Colonic mucosa (tissue), 4 donors: ENCODE measurements at places on chromosomes 2 and 18. TPM values are rescaled to one million over a fixed set of nuclear protein-coding genes. Genes with fewer than 3 reads are reported as not detected.

- DNase-seq = no peak
These were observed 132.0 kb downstream of the ALPK2 start for GRCh38 chr18:58496937-58497336.

DNA sequence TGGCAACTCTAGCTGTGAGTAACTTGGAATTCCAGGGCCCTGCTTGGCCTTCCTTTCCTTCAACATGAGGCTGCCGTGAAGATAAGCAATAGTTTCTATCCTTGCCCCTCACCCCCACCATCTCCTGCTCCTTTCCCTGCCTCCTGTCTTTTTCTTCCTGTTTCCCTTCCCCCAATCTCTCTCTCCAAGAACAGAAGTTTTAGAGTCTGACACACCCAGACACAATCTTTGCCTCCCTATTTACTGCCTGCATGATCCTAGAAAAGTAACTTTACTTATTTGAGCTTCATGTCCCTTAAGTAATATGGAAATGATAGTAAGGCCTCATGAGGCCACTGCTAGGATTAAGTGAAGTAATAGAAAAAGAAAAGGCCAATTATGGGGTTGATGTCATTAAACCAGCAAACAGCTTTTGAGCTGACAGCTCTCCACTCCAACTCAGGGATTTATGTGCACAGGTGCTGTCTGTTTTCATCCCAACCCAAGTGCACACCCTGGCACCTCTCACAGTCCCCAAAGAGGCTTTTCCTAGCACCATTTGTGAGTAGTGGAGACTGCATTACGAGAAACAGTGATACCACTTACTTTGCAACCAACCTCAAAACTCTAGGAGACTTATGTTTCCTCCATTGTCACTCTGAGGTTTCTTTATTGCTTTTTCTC, 123.7 kb upstream of the SIX3 start:
- DNase-seq = no peak

DNA sequence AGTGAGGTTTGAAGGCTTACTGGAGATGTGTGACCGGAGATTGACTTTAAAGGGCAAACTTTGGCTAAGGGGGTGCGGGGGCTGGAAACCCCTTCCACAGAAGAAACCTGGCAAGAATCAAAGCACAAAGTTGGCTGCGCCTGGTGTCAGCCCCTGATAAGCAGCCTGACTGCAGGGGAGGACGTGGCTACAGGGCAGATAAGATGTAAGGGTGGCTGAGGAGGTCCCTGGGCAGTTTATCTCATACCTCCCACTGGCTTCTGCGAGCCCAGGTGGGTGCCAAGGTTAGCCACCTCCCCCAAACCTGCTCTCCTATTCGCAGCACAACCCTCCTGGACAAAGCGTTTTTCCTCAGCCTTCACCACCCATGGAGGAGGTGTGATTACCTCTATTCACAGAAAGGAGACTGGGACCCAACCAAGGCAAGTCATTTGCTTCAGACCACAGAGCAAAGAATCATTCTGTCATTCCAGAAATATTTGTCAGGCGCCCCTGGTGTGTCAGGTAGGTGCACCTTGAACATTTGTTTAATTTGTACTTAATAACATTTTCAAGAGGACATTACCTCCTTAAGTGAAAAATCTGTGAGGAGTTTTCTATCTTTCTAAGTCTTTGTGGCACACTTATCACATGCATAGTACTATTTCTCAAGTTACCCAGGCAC, 73.1 kb upstream of the IL1R1 start:
- DNase-seq = no peak

DNA sequence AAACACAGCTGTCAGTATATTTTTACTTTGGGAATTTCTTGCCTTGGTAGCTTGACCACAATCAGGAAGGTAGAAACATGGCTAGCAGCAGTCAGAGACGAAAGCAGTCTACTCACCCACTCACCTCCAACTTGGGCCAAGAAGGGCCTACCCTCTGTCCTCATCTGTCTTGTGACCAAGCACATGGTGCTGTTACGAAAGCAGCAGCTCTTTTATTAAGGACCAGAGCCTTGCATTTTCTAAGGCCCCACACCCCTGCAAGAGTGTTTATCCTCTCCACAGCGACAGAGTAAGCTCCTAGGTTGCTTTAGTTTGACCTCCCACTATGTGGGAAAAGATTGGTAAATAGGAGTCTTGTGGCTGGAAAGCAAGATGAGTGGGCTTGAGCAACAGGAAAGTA, 31.3 kb upstream of the MSTN start:
- no peak for DNase-seq

DNA sequence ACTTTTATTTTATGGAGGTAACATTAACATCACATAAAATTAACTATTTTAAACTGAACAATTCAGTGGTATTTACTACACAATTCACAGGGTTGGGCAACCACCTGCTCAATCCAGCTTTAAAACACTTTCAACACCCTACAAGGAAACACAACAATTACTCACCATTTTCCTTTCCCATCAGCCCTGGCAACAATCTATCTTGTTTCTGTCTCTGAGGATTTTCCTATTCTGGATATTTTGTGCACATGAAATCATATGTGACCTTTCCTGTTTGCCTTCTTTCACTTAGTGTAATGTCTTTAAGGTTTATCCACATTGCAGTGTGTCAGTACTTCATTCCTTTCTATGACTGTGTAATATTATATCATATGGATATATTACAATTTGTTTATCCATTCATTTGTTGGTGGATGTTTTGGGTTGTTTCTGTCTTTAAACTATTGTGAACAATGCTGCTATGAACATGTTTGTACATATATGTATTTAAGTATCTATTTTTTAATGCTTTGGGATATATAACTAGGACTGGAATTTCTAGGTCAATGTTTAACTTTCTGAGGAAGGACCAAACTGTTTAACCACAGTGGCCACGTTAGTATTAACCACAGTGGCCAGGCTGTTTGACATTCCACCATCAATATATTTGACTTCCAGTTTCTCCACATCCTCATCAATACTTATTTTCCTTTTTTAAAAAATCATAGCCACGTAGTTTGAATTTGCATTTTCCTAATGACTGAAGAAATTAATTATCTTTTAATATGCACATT, 72.4 kb upstream of the KIF5C start:
- DNase-seq = no peak

DNA sequence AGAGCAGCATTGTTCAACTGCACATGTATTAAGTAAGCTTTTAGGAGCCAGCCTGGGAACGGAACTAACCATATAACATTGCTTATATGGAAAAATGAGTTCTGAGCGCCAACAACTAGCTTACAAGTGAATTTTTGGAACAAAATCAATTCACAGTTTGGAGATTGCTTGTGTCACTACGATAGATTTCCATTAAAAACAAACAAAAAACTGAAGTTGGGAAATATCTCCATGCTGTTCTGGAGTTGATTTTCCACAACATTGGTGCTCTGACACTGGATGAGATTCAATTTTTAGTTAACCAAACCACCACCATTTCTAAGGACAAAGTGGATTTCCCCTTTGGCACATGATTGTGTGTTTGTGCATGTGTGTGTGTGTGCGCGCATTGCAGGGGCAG, 56.9 kb upstream of the ZNF397 start:
- no peak for DNase-seq

GRCh38 chr18:13067124-13067523, 76.0 kb downstream of the CEP192 start:
- no peak for DNase-seq

DNA sequence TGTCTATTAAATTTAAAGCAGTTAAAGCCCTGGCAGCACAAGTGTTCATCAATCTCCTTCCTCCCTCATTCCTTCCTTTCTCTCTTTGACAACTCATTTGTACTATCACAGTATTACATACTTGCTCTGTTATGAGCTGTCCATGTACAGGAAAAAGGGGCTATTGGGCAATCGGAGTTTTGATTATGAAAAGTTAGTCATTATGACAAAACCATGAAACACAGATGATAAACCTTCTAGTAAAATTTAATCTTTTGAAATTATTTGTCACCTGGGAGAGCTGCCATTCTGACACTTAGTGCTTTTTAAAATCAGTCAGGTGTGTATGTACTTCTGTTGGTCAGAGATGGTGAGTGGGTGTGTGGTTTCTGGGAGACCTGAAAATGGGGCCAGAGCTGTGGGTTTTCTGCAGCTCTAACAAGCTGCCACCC, 39.4 kb downstream of the MAP4K4 start:
- DNase-seq = no peak

The ABHD3 gene
- total RNA-seq = 105 TPM

The NEU2 gene
- total RNA-seq = not detected
